ENCODE measurements at places on chromosomes 2 and 18.

DNA sequence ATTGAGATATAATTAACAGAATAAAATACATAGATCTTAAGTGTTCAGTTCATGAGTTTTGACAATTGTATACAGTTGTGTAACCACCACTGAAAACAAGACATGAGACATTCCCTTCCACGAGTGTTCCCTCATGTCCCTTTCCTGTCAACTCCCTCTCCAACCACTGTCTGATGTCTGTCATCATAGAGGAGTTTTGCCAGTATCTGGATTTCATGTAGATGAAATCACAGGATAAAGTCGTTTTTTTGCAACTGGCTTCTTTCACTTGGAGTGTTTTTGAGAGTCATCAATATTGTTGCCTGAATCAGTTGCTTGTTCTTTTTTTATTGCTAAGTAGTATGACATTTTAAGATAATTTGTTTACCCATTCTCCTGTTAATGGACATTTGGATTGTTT lies 52.7 kb downstream of the RBMS1 start:
- no peak for DNase-seq

- DNase-seq: no peak
Measured at GRCh38 chr18:64119916-64120315, 29.0 kb downstream of the LINC00305 start.

GRCh38 chr18:23386317-23386716 lies 66.8 kb upstream of the RIOK3 start:
- DNase-seq: no peak

DNA sequence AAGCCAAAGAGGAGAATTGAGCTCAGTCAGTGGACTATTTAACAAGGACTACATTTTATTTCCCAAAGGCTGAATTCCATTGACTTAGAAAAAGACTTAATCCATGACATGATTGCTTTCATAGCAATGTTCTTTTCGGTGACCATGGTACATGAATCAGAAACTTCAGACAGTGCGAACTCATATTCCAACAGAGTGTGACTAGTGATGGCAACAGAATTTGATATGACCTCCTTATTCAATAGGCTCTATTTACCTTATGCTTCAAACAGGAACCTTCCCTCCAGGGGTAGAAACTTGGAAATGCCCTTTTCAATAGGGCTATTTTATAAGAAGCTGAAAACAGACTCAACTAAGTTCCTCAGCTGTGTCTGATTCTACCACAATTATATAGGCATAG lies 191.9 kb downstream of the RND3 start:
- DNase-seq: no peak

GRCh38 chr2:233413559-233414272 lies 59.4 kb downstream of the DGKD start:
- DNase-seq: no peak

- DNase-seq: no peak
Measured at GRCh38 chr2:181311837-181312236, 145.3 kb upstream of the ITGA4 start.

DNA sequence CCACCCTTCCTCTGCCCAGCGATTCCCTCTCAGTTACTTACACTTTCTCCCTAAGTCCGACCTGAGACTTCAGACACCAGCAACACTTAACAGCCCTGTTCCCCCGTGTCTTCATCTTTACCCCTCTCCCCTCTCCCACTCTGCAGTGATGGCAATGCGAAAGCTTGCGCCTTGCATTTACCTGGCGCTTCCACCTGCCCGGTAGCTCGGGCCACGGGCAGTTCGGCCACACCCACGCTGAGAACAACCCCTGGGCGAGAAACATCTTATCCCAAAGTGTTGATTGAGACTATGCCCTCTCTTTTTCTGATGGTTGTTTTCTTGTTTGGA lies 558 bp downstream of the DNAJC10 start:
- DNase-seq: no peak

DNA sequence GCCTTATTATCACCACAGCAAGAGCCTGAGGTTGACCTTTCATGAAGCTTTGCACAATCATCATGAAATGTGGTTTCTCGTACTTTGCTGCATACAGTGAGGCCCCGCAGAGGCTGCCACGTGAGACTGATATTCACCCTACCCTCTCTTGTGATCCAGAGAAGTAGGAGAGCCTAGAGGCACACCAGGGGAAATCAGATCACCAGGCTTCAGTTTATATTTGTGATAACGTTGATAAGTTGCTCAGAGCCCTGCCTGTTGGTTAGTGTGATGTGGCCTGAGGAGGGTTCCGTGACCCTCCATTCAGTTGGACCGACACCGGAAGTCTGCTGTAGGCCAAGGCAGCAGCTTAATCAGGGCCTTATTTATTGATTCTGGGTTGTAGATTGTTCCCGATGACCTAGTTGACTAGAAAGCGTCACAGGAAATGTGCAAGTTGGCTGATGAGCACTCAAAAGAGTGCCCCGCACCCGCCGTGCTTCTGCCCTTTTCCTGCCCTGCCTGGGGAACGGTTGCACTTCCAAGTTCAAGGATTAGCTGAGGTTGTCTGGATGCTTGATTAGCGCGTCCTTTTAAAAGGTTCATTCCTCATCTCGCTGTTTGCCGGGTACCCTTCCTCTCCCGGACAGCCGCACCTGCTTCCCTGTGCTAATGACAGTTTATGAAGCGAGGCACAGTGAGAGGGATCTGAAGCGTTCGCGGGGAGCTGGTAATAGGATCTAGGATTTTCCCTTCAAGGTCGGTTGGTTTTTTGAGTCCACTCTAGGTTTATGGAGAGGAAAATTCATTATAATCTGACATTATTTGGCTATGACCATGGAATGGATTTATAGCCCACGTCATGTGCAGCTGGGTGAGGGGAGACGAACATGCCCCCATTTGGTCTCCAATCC lies 146.4 kb downstream of the SH3RF3 start:
- no peak for DNase-seq

DNA sequence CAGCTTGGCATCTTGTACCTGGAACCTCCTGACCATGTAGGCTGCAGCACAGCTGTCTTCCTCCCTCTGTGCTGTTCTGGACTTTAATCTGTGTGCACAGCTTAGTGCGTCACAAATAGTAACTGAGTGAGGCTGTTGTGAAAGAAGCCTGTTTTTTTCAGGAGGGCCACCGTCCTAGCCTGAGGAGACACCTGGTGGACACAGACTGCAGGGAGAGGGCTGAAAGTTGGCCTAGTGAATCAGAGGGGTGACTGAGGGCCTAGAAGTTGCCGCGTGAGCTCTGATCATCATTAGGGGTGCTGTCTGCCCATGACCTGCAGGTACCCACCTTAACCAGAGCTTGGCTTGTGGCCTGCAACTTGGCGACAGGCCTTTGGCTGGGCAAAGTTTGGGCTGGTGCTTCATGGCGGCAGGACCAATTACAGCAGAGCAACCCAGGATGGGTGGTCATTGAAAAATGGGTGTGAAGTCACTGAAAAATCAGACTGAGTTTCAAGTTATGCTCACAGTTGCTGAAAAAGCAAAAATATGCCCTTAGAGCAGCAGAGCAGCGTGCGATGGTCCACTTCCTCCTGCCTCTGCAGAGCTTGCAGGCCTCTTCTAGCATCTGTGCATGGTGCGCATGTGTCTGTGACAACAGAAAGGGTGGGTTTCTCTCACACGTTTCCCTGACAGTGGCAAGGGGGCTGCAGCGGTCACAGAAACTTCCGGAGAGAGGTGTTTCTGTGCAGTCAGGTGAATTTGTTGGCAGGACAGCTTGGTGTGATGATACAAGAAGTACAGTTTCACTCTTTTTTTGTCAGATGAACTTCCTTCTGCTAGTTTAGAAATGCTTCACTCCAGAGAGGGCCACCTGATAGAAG lies 9.6 kb downstream of the GDF7 start:
- DNase-seq: no peak

GRCh38 chr2:236993286-236993685 lies 92.4 kb upstream of the COPS8 start:
- no peak for DNase-seq

- DNase-seq: no peak
Measured at GRCh38 chr2:204749319-204749718, 204.0 kb downstream of the PARD3B start.

GRCh38 chr2:206886696-206887095 lies 52.6 kb upstream of the CPO start:
- no peak for DNase-seq

- DNase-seq: no peak
Measured at GRCh38 chr2:223223156-223223555, 171.2 kb downstream of the KCNE4 start.

DNA sequence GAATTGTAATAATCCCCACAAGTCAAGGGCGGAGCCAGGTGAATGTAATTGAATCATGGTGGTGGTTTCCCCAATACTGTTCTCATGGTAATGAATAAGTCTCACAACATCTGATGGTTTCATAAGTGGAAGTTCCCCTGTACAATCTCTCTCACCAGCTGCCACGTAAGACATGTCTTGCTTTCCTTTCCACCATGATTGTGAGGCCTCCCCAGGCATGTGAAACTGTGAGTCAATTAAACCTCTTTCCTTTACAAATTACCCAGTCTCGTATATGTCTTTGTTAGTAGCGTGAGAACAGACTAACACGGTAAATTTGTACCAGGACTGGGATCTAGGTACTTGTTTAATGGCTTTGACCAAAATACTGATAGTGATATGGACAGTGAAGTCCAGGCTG lies 744.3 kb upstream of the REG3G start:
- no peak for DNase-seq

GRCh38 chr2:73268366-73268829 lies 15.9 kb downstream of the FBXO41 start:
- DNase-seq: no peak

DNA sequence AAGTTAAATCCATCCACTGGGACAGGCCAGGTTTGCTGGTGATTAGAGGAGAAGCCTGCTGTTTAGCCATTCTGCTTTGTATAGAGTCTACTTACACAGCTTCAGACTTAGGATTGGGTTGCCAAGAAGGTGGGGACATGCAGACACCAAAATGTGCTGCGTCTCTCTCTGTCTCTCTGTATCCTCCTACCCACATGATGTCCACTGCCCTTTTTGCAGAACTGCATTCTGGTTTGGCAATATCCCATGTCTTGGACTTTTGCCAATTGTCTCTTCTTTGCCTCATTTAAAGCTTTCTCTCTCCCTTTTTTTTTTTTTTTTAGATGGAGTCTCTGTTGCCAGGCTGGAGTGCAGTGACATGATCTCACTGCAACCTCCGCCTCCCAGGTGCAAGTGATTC lies 261.1 kb upstream of the FN1 start:
- no peak for DNase-seq

DNA sequence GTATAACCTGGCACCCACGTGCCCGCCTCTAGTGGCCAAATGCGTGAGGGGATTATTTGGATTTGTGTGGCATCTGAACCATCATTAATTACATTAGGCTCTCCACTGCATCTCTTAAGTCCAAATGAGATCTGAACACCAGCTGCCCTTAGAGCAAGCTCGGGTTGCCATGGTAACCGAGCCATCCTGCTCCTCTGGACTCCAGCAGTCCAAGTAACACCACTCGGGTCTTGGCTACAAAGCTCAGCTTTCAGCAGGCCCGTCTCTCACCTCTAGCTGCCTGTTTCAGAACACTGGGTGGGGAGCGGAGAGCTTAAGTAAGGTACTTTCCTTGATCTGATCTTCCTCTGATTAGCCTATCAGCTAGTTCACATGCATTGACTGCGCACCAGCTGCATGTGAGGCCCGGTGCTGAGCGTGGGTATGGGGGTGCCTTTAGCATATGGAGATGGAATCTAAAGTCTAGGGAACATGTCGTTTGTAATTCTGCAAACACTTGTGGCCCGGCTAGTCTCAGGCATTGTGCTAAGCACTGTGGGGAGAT lies 14.1 kb upstream of the CYS1 start:
- no peak for DNase-seq

DNA sequence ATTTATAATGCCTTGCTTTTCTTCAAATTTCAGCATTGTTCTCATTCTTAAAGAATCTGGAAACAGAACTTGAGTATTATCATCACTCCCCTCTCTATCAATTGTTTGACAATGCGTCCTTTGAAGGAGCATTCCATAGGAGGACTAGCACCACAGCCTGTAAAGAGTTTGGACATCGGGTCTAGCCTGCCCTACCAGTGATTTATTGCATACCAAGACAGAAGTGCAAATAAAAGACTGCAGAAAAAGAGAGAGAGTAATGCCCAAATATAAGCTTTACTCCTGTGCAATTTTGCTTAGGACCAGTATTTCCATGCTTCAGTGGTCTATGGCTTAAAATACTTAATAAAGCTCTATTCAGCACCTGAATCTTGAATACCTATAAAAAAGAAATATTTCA lies 55.4 kb upstream of the MAP2 start:
- DNase-seq: no peak

GRCh38 chr18:63965716-63966330 lies 4.1 kb upstream of the SERPINB8 start:
- no peak for DNase-seq

All from GM10248 (cell line).